Kidney (tissue), 22 donors: ENCODE measurements at places on chromosomes 4 and X.

DNA sequence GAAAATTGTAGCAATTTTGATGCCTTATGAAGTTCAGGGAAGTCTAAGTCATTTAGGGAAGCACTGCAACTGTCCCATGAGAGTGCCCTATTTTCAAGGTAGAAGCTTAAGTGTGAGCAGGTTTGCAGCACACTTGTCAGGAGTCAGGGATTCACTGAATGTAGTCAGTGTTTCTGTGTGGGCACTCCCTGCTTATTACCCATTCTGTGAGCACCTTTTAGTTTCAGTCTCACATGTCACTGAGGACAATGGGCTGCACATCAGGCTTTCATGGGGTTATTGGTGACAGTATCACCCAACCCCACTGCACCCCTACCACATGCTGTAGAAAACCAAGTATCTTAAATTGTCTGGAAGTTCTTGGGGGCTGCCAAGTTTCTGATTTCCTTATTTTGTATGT lies 2.9 kb upstream of the CCNG2 start:
- DNase-seq = no peak

- no peak for DNase-seq
These were observed 527.2 kb upstream of the EPHA5 start for GRCh38 chr4:66197451-66197850.

DNA sequence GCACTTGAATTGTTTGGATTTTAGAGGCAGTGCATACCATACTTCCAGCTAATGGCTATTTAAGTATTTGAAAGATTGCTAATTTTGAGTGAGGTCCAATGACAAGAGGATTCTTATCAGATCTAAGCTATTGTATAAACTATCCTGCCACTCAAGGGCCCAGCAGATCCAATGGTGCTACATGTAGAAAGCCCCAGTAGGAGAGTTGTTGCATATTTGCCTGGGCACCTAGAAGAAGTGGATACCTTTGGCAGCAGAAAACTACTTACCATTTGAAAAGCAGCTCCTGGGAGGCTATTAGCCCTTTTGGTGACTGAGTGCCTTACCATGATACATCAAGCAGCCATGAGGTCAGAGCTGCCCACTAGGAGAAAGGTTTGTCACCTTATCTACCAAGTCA lies 447.3 kb downstream of the C4orf33 start:
- no peak for DNase-seq

GRCh38 chr4:180521181-180521580 lies 1722.0 kb upstream of the TENM3 start:
- DNase-seq = no peak

GRCh38 chr4:88284439-88285234 lies at the start of gene PPM1K:
PPM1K (minus strand) TSS chr4:88284561; CDS start chr4:88278583, 5,978 bp downstream.
- DNase-seq = peak; percentile 99

DNA sequence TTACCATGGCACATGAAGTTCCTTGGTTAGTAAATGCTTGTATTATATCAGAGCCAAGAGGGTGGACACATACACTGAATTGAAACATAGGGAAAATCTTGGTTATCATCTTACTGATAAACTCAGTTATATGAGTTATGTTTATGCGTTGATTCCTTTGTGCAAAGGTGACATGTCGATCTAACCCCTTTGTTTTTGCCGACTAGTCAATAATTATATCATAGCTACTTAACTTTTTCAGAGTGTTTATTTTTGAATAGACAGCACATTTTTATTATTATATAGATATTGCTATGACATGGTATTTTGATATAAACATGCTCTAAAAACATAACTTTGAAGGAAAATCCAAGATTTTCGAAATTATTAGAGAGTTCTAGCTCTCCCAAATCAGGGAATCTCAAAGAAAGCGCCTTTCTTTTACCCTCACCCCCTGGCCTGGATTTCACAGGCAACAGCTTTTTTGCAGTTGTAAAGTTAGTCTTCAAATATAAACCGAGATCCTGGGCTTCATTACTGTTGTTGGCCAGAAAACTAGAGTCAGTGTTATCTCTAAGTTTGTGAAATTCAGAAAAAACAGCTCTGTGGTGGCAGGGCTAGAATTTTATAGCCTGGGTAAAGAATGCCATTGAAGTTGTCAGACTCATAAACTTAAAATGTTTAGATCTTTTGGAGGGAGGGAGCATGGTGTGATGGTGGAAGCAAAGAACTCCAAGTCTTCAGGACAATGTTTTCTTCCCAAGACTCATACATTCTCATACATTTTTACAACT lies 45.8 kb upstream of the PITX2 start:
- no peak for DNase-seq

- DNase-seq = no peak
These were observed 249.2 kb upstream of the RPS6KA3 start for GRCh38 chrX:20515841-20516461.

GRCh38 chr4:7434766-7435150 lies at the start of gene PSAPL1:
PSAPL1 (minus strand) TSS chr4:7434930; CDS start chr4:7434879, 51 bp downstream.
- no peak for DNase-seq
